ENCODE measurements at places on chromosomes 11 and 22. TPM values are rescaled to one million over a fixed set of nuclear protein-coding genes. Genes with fewer than 3 reads are reported as not detected.
A peak's percentile ranks its signal among the peaks of the same experiment; 100 is the strongest.

SYCE3 gene
- not detected for total RNA-seq

SCN2B gene
- total RNA-seq: under 0.01 TPM

OR2D2 gene
- 0.28 TPM for total RNA-seq

MMP12 gene
- not detected for total RNA-seq

LRP4 gene
- 4.1 TPM for total RNA-seq

FADS2 gene
- 31.9 TPM for total RNA-seq

MS4A7 gene
- not detected for total RNA-seq

DNA sequence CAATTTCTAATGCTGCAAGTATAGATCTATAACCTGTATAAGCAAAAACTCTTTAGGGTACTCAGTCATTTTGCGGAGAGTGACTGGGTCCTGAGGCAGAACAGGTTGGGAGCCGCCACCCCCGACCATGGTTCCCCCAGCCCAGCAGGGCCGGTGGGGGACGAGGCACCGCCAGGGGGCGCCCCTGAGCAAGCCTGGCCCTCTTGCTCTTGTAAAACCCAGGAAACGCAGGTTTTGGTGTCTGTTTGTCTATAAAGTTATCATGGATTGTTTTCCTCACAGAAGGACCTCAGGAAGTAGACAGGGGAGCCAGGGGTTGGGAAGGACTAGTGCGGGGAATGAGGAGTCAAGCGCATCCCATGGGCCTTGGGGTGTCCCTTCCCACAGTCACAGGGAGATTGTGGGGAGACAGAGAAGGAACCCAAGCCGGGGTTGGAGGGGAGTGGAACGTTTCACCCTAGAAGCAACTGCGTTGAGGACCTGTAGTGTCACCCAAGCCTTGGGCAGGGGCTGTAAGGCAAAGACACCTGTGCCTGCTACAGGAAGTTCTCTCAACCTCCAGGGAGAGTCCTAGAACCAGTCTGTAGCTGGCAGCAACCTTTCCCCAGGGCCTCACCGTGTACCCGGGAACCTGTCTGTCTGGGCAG lies 26.4 kb downstream of the KCTD17 start:
- peak; percentile 37 for DNase-seq

- no peak for DNase-seq
These were observed 31.8 kb upstream of the FLI1 start for GRCh38 chr11:128662076-128662475.

DNA sequence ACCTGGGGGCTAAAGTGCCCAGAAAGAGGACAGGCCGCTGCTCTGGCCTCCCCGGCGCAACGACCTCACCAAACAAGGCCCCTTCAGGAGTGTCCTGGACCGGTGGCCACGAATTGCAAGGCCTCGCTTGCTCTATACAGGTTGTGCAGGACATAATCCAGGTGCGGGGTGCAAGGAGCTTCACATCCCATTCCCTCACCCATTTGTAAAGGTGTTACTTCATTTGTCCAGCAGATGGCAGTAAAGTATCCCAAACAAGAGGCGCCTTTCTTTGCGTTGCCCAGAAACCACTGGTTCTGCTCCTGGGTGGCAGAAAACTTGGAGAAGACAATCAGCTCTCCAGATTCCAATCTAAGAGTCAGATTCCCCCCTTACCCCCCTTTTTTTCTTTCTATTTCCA lies 35.9 kb upstream of the PRDM11 start:
- DNase-seq: peak; percentile 68

DNA sequence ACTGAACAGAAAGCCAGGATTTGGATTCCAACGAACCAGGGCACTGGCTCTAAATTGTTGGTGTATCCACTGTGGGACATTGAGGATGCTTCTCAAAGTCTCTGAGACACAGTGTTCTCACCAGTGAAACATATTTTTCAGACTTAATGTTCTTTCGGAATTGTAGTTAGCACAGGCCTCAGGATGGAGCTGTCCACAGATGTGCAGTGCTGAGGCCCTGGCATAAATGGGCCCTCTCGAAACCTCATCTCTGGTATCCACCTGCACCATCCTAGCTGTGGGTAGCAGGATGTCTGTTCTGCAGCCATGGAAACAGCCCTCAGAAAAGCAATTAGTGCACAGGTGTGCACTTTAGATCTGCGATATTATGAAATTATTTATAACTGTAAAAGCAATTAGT lies 656.8 kb downstream of the TBC1D22A start:
- DNase-seq: no peak

DNA sequence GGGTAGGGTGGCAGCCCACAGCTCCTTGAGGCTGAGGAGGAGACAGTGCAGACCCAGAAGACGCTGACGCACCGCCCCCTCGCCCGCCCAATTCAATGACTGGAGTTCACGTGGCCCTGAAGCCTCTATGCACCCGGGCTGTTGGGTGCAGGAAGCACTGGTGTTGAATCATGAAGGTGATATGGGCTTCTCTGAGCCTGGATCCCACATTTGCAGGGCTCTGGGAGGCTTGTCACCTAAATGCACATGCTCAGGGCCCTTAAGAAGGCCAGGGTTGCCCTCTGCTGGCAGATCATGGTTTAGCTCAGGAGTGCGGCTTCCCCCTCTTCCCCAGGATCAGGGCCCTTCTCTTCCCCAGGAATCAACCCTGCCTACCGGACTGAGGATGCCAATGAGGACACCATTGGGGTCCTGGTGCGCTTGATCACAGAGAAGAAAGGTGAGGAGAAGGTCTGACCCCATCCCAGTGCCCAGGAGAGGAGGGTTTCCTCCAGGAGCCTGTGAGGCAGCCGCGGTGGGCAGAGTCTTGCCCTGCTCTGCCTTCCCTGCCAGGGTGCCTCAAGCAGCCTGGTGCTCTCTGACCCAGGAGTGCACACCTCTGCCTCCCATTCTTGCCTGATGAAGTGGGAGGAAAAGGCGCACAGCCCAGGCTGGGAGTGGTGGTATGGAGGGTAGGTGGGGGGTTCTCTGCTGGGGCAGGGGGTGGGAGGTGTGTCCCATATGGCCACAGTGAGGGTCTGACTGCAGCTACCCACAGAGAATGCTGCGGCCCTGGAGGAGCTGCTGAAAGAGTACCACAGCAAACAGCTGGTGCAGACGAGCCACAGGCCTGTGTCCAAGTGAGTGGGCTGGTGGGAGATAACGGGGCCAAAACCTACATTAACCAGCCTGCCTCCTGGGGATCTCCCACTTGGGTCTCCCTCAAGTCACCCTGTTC lies 17.5 kb downstream of the RELT start:
- peak; percentile 82 for DNase-seq

DNA sequence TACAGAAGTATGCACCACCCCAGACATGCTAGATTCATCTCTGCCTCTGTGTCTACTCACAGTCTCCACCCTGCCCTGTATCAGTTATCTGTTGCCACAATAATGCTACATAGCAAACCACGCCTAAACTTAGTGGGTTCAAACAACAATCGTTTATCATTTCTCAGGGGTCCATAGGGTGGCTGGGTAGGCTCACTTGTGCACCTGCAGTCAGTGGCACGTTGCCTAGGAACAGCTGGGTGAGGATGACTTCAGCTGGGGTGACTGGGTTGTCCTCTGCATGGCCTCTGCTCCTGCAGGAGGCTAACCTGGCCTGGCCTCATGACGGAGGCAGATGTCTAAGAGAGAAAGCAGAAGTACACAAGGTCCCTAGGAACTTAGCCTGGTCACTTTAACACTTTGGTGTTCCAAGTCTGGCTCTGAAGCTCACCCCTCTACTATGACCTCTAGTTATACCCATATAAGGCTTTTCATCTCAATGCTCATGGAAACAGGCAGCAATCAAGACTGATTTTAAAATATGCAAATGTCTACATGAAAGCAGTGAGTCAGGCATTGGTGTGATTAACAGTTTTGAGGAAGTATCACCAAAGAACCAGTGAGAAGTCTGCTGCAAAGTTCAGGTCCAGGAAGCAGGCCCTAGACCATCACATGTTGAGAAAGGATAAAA lies 10.7 kb downstream of the OLFML1 start:
- no peak for DNase-seq

DNA sequence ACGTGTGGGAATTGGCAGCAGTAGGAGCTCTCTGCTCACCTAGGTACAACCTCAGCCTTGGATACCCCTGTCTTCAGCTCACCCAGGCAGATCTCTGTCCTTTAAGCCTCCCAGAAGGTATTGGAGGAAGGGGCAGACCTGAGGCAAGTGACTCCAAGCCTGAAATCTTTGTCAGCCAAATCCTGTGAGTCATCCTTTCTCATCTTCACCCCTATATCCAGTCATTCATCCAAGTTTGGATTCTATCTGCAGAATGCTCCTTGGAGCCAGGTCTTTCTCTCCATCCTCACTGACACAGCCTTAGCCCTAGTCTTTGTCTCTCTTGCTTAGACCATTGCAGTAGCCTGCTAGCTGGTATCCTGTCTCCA lies 10.4 kb upstream of the THY1 start:
- DNase-seq: peak; percentile 77

Measured in IMR-90 (cell line).